ENCODE measurements at places on chromosomes 11 and 22. TPM values are rescaled to one million over a fixed set of nuclear protein-coding genes. Genes with fewer than 3 reads are reported as not detected.
A peak's percentile ranks its signal among the peaks of the same experiment; 100 is the strongest.

GRCh38 chr22:40396882-40397281, 26.5 kb downstream of the SGSM3 start:
- DNase-seq, result no peak

- DNase-seq, result no peak
These were observed 8.9 kb downstream of the C1QTNF6 start for GRCh38 chr22:37179126-37179470.

DBX1 gene
- total RNA-seq, result not detected

OR52A1 gene
- total RNA-seq, result not detected

VPREB3 gene
- total RNA-seq, result 0.43 TPM

DNA sequence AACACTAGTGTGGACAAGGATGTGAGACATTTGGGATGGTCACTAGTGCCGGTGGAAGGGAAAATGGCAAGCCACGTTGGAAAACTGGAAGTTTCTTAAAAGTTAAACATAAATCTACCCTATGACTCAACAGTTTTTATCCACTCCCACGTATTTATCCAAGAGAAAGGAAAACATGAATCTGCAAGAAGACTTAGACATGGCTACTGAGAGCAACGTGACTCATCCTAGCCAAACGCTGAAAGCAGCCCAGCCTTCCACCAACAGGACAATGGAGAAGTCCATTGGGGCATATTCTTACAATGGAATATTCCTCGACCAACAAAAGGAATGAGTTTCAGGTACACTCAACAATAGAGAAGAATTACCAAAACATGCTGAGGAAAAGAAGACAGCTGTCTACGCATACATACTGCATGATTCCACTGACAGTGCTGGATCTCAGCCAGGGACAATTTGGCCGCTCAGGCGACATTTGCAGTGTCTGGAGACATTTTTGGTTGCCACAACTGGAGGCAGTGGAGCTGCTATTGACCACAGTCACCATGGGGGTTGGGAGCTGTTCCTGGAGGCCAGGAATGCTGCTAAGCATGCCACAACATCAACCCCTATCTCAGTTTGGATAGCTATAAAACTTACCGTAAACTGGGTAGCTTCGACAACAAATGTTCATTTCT, 21.2 kb downstream of the SYT13 start:
- DNase-seq, result no peak

TTC36 gene
- 0.92 TPM for total RNA-seq

DNA sequence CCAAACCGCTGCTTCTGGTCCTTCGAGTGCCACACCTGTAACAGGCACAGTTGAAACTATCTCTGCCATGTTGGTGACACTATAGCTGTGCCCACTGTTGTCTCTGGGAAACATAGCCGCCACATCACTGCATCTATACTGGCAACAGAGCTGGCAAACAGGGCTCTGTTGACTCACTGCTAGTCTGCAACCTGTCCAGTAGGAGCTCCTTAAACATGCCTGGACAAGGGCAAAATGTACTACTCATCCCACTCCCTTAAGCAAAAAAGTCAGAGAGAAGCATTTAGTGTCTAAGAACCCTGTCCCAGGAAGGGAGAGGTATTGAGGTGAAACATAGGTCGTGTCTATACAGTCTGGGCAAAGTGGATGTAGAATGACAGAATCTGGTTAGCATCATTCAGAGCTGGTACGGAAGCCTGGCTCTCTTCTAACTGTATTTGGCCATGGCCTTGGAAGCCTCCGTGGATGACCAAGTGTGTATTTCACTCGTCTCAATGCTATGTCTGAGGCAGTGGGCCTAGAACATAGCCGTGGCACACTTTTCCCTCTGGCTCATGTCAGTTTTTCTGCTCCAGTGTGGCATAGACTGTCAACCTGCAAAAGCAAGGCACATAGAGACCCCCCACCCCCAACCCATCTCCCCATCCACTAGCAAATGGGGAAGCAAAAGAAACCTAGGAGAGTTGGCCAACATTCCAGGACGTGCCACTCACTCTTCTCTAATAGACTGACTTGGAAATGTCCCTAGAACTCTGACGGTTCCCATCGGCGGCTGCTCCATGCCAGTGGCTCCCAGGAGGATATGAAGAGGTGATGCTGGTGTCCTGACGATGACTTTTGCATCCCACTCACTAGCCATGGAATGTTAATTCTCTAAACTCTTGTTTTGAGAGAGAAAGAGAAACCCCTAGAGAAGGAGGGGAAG, 21.4 kb upstream of the PISD start:
- DNase-seq, result no peak

GRCh38 chr11:8533332-8533731, 60.7 kb downstream of the STK33 start:
- DNase-seq, result no peak

GRCh38 chr22:49451070-49451840, 376.4 kb downstream of the BRD1 start:
- DNase-seq, result no peak

DGAT2 gene
- total RNA-seq, result 25.5 TPM

NRXN2 gene
- total RNA-seq, result 1.9 TPM

GRCh38 chr11:131998020-131998419, 627.6 kb downstream of the NTM start:
- no peak for DNase-seq

- no peak for DNase-seq
These were observed 86.0 kb downstream of the C11orf87 start for GRCh38 chr11:109507836-109508561.

- no peak for DNase-seq
These were observed 201.3 kb upstream of the BLID start for GRCh38 chr11:122317305-122317704.

DNA sequence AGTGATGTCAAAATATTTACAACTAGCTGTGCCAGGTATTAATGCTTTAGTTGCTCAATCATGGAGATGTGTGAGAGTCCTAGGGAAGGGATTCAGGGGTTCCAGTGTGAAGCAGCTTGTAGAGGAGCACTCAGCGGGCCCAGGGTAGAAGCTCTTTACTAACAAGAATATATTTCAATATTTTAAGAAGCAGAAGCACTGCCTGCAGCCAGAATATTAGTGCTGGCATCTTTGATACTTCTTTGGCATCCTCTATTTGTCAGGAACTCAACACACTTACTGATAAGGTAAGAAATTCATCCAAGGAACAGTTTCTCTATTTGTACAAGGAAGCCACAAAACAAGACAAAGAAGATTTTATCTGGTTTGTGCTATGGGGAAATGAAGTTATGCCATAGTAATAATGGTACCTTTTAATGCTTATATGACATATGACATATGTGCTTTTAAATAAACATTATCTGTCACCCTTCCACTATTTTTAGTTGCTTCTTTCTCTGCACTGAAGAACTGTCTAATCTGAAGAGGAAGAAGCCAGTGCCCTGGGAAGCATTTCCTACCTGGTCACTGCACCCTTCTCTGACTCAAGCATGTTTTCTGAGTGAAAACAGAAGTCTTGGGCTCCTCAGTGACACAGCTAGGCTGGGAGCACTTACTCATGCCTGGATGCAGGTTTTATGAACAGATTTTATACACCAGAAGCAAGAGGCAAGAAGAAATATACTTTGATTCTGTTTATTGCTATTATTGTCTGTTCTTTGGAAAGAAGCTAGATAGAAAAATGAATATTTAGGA, 388.1 kb upstream of the CCDC90B start:
- no peak for DNase-seq

DNA sequence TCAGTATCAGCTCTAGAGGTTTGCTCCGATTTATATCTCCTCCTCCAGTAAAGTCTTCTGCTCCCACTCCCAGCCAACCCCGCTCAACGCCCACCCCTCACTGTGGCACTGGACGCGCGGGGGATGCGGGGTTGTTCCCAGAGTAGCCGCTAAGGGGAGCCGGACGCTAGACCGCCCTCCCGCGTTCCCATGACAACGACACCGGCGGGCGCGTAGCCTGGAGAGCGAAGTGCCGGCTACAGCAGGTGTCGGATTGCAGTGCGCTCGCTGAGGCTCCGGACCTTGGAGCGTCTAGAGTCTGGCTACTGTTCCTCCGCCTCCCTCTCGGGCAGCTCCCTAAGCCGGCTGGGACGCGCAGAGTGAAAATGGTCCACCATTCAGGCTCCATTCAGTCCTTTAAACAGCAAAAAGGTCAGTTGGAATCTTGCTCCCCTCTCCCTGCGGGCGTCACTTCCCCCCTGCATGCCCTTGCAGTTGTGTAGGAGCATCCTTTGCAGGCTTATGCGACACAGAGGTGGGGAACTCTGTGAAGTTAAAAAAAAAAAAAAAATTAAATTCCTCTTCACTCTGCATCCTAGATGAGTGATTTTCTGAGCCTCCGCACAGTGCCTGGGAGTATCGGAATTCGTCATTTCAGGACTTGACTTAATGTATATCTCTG, at the start of gene ANO3:
Gene ANO3, plus strand, starts transcription at position 220 of the 661 bp plus-strand sequence. Its CDS starts 146 bp downstream, at position 366.
- DNase-seq, result no peak

DNA sequence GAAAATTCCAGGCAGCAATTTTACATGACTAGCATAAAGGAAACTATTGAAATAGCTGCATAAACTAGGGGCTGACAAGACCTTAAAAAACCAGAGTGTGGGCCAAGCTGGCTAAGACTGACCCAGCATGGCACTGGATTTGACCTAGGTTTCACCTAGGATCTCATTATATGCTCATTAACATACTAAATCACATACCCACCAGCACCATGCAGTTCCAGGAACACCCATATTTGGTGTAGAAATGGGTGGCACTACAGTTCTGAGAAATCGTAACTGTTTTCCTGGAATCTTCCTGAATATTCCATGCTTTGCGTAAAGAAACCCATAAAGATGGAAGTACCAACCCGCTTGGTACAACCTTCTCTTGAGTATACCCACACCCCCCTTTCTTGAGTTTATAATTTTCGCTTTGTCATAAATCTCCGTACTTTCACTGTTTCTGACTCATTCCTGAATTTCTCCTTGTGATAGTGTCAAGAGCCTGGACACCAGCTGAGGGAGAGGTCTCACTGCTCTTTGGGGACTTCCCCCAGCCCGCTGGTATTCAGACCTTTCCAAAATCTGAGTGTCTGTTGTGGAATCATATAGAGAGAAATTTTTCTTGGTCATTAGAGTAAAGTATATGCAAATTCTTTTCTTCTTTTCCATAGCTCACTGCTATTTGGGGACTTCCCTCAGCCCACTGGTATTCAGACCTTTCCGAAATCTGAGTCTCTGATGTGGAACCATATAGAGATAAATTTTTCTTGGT, 55.1 kb downstream of the MTMR3 start:
- no peak for DNase-seq

C1QTNF4 gene
- 0.24 TPM for total RNA-seq

- DNase-seq, result no peak
These were observed 60.2 kb downstream of the NTM start for GRCh38 chr11:131430473-131431208.

DNA sequence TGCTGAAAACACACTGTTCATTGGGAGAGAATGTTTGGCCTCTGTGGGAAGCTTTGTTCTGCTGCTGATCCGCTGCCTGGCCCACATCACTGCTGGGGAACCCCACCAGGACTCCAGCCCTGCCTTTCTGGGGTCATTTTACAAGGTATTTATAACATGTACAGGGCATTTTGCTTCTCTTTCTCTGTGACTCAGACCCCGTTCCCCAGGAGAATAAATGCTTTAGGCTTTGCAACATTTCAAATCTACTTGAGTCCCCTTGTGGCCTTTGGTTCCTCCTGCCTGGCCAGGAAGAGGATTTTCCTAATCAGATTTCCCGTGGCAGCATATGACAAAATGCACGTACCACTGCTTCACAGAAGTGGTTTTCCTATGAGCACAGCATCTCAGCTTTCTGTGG, 43.0 kb downstream of the BTG4 start:
- DNase-seq, result no peak

GRCh38 chr11:132421555-132421954, 1051.1 kb downstream of the NTM start:
- no peak for DNase-seq

DNA sequence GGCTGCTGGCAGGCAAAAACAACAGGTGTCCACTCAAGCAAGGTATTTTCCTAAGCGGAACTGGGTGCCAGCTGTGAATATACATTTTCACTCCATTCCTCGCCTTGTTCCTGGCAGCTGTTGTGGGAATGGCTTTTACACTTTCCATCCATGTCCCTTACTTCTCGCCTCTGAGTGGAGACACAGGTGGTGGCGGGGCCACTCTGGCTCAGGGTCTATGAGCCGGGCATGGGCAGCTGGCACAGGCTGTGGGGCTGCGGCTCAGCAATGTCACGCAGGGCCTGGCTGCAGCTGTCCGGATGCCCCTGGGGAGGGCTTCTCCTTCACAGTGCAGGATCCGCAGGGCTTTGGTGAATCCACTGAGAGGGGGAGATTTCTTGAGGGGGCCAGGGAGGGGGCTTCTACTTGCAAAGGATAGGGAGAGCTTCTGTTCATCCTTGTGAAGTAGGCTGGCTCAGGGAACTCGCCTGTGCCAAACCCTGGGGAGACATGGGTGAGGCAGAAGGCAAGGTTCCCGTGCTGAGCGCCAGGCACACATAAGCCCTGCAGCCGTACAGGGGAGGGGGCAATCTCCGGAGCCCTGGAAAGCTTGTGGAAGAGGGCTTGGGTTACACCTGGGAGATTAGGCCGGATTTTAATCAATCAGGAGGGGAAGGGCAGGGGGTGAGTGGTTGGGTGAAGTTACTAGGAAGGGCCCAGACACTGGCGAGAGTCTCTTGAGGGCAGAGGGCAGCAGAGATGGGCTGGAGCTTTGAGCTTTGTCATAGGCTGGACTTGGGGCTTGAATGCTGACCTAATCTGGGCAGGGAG, 45.7 kb downstream of the KCNQ1OT1 start:
- DNase-seq, result no peak

DNA sequence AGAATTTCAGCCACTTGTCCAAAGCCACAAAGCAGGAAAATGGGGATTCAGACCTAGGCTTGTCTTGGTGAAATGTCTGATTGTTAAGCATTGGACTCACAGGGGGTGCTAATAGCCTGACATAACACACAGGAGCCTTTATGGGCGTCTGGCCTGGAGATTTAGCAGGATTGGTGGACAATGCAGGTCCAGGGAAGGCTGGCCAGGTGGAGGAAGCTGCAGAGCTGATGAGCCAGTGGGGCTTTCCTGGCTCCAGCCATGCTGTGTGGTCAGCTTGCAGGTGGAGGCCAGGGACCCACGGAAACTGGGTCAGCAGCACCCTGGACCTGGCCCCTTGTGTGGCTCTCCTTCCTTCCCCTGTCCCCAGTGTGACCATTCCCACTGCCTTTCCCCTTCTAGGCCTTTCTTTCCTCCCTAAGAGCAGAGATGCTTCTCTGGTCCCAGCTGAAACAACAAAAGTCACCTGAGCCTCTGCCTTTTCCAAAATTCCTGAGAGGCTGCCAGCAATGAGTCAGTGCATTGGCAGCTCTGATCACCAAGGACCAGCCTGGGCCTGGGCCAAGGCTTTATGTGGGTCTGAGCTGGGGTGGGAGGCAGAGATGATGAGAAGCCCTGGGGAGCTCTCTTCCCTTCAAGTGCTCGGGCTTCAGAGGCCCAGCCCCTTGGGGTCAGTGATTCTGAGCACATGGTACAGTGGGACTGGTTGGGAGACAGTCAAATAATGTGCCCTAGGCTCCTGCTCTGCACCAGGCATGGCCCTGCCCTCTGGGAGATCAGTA, 85.2 kb downstream of the CCDC81 start:
- peak; percentile 77 for DNase-seq

DNA sequence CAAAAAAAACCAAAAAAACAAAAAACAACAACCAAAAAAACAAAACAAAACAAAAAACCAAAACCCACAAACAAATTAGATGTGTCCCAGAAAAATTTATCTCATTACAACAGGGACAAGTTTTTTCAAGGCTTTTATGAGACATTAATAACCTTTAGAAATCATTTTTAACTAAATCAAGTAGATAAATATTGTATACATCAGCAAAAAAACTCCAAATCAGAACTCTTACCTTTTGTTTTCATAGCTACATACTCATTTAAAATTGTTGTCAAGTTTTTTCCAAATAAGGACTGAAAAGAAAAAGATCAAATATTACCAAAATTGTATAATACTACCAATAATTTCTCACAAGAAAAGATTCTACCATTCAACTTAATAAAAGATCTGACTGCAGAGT, 28.7 kb downstream of the NPAT start:
- DNase-seq, result no peak

Measured in Right ventricle myocardium inferior (tissue), 1 donor.